Stimulated activated CD4-positive, alpha-beta T cell treated with anti-CD3 and anti-CD28 coated beads, Interleukin-1b, Interleukin-23, amount 100 ng/mL, for 1 hour (primary cell): ENCODE measurements at places on chromosomes 4 and X.

DNA sequence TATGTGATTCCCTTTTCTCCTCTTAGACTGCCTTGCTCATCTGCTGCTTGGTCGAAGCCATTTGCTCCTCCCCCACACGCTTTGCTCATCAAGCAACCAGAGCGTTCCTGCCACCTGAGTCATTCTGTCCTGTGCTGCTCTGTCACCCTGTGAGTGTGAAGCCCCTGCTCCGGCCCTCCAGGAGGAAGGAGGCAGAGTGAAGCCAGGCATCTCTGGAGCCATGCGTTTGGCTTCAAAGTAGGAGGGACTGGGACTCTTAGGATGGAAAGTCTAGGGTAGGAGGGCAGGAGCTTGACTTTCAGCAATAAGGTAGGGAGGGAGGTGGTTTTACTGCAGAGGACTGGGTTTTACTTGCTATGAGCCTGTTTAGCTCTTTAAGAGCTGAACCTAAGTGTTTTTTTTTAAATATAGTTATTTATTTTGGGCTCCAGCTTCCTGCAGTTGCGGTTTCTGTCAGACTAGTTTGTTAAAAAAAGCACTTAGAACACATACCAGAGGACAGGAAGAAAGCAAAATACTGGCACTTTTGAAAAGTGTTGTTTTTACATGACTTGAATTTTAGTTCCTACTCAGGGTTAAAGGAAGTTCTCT, 63.6 kb downstream of the SPINK2 start:
- peak; percentile 46 for DNase-seq

GRCh38 chr4:82528074-82528473, 33.7 kb downstream of the TMEM150C start:
- DNase-seq, result no peak

GRCh38 chr4:18937746-18938145, 916.2 kb upstream of the LCORL start:
- no peak for DNase-seq

GRCh38 chrX:142089193-142089592, 115.9 kb downstream of the MAGEC2 start:
- no peak for DNase-seq

- DNase-seq, result no peak
Measured at GRCh38 chrX:103573202-103573601, 12.1 kb upstream of the TCEAL4 start.

GRCh38 chr4:132540268-132540667, 608.8 kb upstream of the PCDH10 start:
- no peak for DNase-seq

GRCh38 chr4:23237771-23238170, 545.0 kb downstream of the GBA3 start:
- no peak for DNase-seq

- DNase-seq, result peak; percentile 1
Measured at GRCh38 chr4:86496094-86497080, 97.7 kb upstream of the PTPN13 start.
